ENCODE measurements at places on chromosomes 16 and 17. TPM values are rescaled to one million over a fixed set of nuclear protein-coding genes. Genes with fewer than 3 reads are reported as not detected.

The CES2 gene
- 48.1 TPM for polyA plus RNA-seq

The NSMCE1 gene
- polyA plus RNA-seq = 91.5 TPM

The ATXN1L gene
- 34.9 TPM for polyA plus RNA-seq

The CD300LB gene
- 0.08 TPM for polyA plus RNA-seq

Measured in left renal cortex interstitium (tissue), 4 donors.